ENCODE measurements at places on chromosomes 5 and 9.

- DNase-seq = no peak
These were observed 459.2 kb upstream of the RGMB start for GRCh38 chr5:98314292-98314691.

- DNase-seq = no peak
These were observed 304.2 kb downstream of the SEMA5A start for GRCh38 chr5:9241479-9242305.

DNA sequence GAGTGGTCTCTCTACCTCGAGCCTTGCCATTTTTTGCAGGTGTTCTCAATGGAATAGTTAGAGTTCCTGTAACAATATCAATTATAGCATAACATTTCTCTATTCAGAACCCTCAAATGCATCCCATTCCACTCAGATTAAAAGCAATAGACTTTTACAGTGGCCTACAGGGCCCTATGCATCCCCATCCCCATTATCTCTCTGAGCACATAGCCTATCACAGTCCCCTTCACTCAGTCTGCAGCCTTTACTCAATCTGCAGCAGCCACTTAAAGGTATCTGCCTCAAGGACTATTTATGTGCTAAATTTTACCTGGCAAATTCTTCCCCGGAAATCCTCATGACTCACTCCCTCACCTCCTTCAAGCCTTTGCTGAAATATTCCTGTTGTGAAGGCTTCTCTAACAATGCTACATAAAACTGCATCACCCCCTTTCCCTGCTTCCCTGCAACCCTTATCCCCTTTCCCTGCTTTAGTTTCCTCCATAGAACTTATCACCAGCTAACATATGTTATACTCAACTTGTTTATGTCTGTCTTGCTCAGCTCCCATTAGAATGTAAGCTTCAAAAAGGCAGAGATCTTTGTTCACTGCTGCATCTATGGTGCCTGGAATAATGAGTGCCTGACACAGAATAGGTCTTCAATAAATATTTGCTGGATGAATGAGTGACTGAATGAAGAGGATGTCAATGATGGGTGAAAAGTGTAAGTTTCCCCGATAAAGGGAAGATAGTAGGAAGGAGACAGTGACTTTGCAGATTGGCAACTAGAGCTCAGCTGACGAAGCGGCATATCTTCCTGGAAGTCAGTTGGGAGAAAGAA, 54.1 kb upstream of the ZNF366 start:
- DNase-seq = no peak

DNA sequence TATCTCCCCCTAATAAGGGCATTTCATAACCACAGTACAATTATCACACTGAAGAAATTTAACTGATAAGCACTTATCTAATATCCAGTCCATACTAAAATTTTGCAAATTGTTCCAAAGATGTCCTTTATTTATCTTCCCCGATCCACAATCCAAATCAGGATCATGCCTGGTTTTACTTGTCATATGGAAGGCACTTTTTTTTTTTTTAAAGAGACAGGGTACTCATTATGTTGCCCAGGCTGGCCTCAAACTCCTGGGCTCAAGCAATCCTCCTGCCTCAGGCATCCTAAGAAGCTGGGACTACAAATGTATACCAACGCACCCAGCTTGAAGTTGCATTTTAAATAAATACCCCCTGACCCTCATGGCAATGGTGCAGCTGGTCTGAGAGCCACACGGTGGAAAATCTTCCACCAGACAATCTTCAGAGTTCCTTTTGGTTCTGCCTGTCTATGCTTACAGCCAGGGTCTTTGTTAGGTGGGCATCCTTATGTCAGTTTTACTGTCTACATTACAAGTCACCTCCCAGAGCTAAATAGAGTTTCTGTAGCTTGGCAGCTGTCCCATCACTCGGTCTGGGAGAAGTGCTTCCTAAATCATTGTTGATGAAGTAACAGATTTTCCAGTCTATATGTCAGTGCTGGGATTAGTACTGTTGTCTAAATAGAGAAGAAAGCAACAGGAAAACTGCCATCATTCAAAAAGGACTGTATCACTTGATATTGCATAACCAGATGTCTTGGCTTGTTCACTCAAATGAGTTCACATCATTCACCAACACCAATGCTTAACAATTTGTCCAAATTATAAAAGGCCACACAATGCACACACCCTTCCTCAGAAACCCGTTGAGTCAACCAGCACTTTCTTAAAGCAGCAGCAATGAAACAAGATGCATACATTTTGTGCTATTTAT, 26.4 kb downstream of the PTPN3 start:
- DNase-seq = no peak

GRCh38 chr5:176418251-176418650, 1.9 kb upstream of the CLTB start:
- DNase-seq = no peak

GRCh38 chr5:53110156-53110555, 599 bp upstream of the MOCS2 start:
- DNase-seq = no peak

DNA sequence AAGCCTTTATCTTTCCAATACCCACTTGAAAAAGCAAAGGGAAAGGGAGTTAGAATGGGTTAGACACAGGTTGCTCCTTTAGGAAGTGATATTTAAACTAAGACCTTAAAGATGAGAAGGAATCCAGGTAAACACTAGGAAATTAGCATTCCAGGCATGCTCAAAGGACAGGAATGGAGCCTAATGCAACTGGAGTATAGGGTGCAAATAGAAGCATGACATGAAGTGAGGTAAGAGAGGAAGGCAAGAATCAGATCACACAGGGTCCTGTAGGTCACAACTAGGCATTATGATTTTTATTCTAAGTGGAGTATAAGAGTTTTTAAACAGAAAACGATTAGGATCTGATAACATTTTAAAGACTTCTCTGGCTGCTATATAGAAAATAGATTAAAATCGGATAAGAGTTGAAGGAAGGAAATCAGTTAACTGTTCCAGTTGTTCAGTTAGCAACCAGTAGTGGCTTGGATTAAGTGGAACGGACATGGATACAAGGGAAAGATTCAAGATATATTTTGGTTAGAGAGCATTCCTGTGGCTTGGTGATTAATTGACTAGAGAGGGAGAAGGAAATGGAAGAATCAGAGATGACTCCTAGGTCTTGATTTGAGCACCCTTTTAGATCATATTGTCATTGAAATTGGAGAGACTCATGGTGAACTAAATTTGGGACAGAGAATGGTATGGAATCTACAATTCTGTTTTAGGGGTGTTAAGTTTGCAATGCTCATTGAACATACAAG, 95.9 kb downstream of the FBXO4 start:
- DNase-seq = no peak

DNA sequence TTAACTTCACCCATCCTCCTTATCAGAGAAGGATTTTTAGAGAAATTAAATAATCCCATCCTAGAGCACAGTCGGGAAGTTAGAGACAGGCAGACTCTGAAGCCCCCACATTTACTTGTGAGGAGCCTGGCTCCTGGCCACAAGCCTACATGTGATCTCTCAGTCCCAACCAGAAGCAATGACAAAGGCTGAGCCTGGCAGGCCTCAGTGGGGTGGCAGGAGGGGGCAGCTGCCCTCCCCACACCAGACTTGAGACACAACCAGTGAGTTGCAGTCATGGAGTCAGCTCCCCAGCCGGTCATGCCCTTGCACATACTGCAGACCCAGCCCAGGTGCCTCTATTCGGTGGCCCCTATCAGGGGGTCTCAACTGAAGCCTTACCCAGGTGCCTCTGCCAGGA, 11.0 kb downstream of the NAIF1 start:
- DNase-seq = no peak

GRCh38 chr5:174231956-174232487, 186.5 kb downstream of the NSG2 start:
- no peak for DNase-seq

DNA sequence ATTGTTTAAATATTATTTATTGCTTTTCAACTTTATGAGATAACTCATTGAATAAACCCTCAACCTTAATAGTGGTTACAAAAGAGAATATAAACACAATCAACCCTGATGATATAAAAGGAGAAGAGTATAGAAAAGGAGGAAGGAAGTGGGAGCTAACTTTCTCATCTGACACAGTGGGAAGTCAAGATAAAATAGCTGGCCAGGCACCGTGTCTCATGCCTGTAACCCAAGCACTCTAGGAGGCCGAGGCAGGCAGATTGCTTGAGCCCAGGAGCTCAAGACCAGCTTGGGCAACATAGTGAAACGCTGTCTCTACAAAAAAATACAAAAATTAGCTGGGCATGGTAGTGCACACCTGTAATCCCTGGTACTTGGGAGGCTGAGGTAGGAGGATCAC, 93.5 kb downstream of the PPP2R2B start:
- DNase-seq = no peak

GRCh38 chr5:79318935-79319614, 83.1 kb downstream of the JMY start:
- no peak for DNase-seq
